ENCODE measurements at places on chromosomes 6 and 20. TPM values are rescaled to one million over a fixed set of nuclear protein-coding genes. Genes with fewer than 3 reads are reported as not detected.
A peak's percentile ranks its signal among the peaks of the same experiment; 100 is the strongest.

The RBPJL gene
- not detected for total RNA-seq

GRCh38 chr6:168154263-168154917 is 75.4 kb upstream of the FRMD1 start:
- DNase-seq, result peak; percentile 57

- DNase-seq, result no peak
These were observed 9.2 kb upstream of the BNIP5 start for GRCh38 chr6:36345681-36346466.

DNA sequence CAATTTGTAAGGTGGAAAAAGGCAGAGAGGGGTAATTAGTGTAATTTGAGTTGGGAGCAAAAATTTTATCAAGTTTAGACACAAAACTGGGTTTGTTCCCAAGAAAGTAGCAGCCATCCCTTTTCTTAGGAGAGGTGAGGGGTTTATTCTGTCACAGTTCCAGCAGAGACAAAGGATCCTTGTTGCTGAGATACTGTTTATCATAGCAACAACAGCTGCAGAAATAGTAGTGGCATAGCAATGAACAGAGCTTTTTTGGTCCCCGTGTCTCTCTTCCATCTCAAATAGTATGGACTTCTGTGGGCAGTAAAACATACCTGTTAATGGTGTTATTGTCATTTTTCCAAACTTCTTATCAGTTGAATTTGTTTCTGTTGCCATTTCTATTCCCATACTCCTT is 23.9 kb downstream of the ZKSCAN8 start:
- no peak for DNase-seq

GRCh38 chr20:46705378-46705729 is 4.1 kb upstream of the SLC2A10 start:
- no peak for DNase-seq

The SCUBE3 gene
- 0.20 TPM for total RNA-seq

- DNase-seq, result no peak
These were observed 128.6 kb downstream of the UNC5CL start for GRCh38 chr6:40910260-40910893.

DNA sequence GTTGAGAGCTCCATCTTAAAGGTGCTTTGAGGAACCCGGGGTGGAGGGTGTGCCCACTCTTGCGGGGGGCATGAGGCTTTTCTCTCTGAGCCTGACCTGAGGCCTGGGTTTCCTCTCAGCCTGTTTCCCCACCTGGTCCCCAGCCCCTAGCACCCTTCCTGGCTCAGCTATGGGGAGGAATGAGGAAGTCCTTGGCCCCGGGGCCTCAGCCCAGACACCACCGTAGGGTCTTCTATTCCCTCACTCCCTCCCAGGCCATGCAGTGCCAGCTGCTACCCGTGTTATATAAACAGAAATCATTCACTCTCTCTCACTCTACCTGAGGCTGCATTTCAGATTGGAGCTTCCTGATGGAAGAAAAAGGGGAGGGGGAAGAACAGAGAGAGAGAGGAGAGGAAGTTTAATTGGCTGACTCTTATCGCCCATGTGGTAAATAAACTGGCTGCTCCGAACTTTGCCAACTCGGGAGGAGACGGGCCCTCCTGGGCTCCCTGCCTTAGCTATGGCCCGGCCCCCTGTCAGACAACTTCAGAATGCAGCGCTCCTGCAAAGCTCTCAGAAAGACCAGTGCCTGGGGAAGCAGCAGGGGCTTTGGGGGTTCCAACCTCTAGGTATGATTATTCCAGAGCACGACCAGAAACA is 2.8 kb downstream of the CDH22 start:
- no peak for DNase-seq

- no peak for DNase-seq
These were observed 61.3 kb upstream of the NXT1 start for GRCh38 chr20:23289249-23289648.

The OSER1 gene
- 23.3 TPM for total RNA-seq

DNA sequence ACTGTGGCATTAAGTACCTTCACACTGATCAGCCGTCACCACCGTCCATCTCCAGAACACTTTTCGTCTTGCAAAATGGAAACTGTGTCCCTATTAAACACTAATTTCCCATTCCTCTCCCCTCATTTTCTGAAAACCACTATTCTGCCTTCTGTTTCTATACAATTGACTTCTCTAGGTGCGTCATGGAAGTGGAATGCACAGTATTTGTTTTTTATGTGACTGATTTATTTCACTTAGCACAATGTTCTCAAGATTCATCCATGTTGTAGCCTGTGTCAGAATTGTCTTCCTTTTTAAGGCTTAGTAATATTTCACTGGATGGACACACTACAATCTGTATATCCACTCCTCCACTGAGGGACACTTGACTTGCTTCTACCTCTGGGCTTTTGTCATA is 53.8 kb upstream of the PDE10A start:
- DNase-seq, result no peak

- no peak for DNase-seq
These were observed 105.0 kb upstream of the BEND6 start for GRCh38 chr6:56849896-56850295.

DNA sequence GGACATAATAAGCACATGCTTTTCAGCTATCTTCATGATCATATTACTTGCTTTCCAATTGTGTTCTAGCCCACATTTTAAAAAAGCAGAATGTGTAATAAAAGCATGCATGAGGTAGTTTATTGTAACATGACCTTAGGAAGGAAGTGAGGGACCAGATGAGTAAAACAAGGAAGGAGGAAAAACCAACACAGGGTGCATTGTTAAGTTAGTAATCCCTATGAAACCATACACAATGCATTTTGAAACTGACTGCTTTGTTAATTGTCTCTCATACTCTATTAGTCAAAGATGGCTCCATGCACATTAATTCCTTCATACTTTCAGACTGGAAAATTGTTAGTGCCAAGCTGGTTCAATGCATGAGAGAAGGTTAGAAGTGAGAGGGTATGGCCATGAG is 37.7 kb upstream of the CENPW start:
- DNase-seq, result no peak

GRCh38 chr20:59740621-59741020 is 136.3 kb downstream of the PHACTR3 start:
- no peak for DNase-seq

All from colonic mucosa (tissue), 4 donors.